Stimulated activated CD4-positive, alpha-beta T cell treated with anti-CD3 and anti-CD28 coated beads, TNF-alpha, amount 100 ng/mL, for 4 hours (primary cell): ENCODE measurements at places on chromosomes 7 and 10.

DNA sequence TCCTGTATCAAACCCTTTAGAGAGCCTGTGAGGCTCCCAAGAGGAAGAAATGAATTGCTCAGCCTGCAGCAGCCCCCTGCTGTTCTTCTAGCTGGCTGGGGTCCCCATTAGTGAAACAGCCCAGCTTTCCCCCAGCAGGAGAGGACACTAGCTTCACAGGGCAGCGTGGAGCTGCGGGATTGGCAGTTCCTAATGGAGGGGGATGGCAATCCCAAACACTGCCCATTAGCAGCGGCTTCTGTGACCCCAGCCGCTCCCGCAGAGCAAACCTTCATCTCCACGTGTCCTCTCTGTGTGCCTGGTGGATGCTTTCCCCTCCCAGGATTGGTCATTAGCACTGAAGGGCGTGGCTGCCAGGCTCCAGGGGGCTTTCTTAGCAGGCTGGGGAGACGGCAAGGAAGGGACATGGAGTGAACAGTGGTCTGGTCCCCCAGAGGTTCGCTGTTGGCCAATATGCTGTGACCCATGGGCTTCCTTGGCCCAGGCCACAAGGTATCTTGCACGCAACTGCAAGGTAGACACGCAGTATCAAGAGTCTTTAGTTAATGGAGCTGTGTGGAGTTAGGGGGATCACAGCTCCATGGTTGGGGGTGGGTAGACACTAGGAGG, 322.5 kb upstream of the ZMIZ1 start:
- no peak for DNase-seq

- DNase-seq, result no peak
Measured at GRCh38 chr7:1065263-1065584, 20.9 kb downstream of the GPR146 start.

DNA sequence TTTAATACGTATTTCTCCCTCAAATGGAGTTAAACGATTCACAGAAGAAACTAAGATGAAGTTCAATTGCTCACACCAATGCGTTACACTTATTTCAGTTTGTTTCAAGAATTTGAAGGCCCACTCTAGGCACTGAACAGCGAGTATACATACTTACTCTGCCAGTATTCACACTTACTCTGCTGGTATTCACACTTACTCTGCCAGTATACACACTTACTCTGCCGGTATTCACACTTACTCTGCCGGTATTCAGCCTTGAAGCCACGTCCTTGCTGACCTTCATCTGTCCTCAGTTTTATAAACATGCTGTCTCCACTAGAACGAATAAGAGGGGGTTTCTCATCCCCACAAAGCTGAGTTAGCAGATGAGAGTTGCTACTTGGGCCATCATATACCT, 86.0 kb downstream of the CUBN start:
- DNase-seq, result no peak

GRCh38 chr7:142263598-142264380, 5.9 kb upstream of the PRSS58 start:
- no peak for DNase-seq

DNA sequence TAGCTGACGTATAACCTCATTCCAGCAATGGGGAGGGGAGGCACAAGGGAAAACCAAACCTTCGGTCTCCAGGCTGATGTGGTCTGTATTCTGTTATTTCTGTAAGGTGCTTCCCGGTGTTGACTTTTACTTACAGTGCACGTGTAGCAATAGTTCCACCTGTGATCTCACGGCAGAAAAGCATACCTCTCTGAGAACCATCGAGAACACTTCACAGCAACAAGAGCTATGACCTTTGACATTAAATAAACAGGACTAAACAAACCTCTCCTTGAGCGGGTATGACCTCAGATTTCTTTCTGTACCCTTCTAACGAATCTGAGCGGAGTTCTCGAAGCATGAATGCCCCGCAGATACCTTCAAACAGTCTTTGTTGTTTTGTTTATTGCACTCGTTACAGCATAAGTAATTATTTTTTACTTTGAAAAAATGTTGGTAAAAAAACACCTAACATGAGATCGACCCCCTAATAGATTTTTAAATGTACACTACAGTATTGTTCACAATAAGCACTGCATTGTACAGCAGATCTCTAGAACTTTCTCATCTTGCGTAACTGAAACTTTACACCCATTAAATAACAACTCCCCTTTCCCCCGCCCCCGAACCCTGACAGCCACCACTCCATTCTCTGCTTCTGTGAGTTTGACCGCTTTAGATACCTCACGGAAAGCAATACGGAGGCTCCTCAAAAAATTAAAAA, 282.3 kb downstream of the GATA3 start:
- no peak for DNase-seq

GRCh38 chr7:151139071-151139790, 28.3 kb downstream of the GBX1 start:
- no peak for DNase-seq

DNA sequence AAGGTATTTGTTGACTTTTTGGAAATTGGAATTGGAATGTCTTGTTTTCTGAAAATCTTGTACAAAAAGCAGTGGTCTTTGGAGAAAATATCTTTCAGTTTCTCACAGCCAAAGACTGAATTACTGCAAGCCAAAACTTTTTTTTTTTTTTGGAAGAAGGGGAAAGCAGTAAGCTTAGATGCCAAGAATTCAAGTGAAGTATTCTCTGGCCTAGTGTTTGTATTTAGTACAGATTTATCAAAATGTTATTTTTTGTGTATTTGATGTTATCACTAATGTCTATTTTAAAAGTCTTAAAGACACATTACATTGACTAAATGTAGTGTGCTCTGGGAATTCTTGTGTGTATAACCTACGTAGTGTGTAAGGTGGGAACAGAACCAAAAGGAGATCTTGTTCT, 6.2 kb downstream of the TET1 start:
- no peak for DNase-seq

- no peak for DNase-seq
Measured at GRCh38 chr10:11870461-11870780, 47.3 kb downstream of the PROSER2 start.

- DNase-seq, result no peak
Measured at GRCh38 chr7:92917230-92917629, 80.9 kb upstream of the CDK6 start.

DNA sequence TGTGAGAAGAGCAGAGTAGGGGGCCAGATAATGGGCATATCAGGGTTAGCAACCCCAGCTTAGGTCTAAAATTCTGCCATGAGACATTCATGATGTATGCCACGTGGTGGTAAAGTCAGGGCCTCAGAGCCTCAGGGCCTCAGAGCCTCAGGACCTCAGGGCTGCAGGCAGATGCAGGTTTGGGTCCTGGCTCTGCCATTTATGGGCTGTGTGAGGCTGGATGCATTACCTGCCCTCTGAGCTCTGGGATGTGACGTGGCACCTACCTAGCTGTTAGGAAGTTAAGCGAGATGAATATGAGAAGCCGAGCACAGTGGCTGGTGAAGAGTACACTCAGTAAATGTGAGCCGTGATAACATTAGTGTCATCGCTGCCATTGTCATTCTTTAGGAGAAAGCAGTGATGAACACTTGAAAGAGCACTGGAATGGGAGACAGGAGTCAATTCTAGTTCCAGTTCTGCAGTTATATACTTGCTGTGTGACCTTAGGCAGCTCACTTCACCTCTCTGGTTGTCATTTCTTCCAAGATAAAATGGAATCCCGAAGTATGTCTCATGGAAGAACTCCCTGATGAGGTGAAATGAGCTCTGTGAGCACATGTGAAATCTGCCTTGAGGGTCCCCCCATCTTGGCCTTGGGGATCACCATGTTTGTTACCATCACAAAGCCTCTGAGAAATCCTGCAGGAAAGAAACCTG, 127.2 kb downstream of the SH3PXD2A start:
- DNase-seq, result no peak

DNA sequence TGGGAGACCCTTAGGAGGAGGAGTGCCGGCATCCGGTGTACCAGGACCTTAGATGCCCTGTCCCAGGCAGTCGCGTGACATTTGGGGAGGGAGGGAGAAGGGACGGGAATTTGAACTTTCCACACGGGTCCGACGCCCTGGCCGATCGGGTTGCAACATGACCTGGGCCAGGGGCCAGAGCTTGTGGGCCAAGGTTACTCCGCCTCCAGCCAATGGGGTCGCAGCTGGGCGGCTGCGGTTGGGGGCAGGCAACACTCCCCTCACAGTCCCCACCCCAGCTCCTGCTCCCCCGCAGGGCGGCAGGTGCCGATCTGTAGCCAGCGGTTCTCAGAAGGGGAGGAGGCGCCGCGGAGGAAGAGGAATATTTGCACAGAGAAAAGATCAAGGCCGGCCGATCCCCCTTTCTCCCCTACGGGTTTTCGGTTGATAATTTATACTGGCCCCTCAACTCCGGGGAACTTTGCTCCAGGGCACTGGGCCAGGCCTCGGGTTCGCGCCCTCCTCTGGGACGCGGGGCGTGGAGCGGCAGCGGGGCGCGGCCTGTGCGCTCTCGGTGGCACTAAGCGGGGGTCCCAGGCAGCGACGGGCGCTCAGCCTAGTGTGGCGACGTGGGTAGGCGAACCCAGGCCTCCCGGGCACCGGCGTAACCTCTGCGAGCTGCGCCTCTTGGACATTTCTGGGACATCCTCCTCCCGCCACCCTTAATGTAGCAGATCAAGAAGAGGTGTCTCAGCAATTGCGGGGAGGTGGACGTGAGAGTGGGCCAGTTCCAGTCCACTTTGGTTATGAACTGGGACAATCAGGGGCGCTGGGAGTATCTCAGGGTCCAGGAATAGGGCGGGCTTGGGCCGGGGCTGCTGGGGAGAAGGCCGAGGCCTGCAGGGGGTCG, 1.2 kb downstream of the MLXIPL start:
- DNase-seq, result no peak

DNA sequence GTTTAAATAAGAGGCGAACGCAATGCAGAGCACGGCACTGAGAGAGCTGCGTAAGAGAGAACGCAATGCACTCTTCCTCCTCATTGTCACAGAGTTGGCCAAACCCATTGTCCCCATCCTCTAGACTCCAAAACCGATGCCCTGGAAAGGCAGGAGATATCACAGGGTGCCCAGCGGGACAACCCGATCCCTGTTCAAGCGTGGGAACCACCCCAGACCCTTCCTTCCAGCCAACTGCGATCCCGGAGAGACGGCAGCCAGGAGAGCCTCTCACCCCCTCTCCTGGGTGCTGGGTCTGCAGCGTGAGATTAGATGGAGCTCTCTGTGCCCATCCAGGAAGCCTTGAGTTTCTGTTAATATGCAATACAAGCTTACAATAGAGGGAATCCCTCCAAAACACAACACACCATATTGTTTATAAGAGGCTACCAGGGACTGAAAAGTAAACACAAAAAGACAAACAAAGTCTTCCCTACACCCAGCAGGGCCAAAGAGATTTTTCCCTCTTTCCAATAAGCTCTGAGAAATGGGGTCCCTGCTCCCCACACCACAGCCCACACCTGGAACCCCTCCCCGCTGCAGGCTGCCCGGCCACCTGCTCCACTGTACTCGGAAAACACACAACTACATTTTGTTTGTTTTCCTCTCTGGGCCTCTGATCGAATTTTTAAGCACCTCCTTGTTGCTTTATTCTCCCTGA, 187.6 kb downstream of the ADARB2 start:
- no peak for DNase-seq

DNA sequence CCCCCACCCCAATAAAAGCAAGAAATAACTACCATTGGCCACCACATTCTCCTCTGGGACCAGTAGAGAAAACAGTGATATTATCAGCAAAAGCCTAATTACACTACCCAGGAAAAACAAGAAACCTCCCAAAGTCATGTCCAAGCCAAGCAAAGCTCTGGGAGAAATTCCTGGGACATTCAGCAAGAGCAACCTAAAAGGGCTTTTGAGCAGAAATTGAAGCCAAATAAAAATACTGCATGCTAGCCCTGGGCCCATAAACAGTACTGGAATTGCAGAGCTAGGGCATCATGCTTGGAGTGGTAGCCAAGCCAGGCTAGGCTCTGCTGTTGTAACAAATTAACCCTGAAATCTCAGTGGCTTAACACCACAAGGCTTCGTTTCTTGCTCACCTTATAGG, 347.9 kb downstream of the LRMDA start:
- DNase-seq, result no peak
